NCI-H748 treated with DMSO at 0.1 percent for 48 hours (cell line): ENCODE measurements at places on chromosomes 3 and 15.
A peak's percentile ranks its signal among the peaks of the same experiment; 100 is the strongest.

- DNase-seq = no peak
Observed at GRCh38 chr15:62128916-62129315, 36.2 kb downstream of the C2CD4B start.

DNA sequence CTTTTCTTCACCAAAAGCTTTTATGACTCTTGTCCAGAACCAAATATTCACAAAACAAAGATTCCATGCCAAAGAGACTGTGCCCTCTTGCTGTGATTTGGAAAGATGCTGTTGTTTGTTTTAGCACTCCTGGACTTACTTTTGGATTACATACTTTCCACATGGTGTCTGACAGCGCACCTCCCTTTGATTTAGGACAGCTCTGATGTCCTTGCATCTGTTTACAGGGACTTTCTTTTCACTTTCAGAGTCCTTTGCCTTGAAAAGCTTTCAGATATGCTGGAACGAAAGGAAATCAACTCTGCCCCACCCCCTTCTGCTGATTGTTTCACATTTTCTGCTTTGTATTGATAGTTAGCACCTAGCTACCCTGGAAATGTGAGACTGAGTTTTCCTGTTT is 133.0 kb upstream of the NR2E3 start:
- DNase-seq = no peak

GRCh38 chr15:68515371-68516095 is 63.3 kb upstream of the CORO2B start:
- no peak for DNase-seq

- no peak for DNase-seq
Observed at GRCh38 chr3:196440041-196440537, 7.9 kb upstream of the UBXN7 start.

GRCh38 chr15:63044645-63045464 is 2.3 kb downstream of the TPM1 start:
- no peak for DNase-seq

GRCh38 chr15:55407498-55408011 is 604 bp downstream of the CCPG1 start:
- DNase-seq = peak; percentile 10

DNA sequence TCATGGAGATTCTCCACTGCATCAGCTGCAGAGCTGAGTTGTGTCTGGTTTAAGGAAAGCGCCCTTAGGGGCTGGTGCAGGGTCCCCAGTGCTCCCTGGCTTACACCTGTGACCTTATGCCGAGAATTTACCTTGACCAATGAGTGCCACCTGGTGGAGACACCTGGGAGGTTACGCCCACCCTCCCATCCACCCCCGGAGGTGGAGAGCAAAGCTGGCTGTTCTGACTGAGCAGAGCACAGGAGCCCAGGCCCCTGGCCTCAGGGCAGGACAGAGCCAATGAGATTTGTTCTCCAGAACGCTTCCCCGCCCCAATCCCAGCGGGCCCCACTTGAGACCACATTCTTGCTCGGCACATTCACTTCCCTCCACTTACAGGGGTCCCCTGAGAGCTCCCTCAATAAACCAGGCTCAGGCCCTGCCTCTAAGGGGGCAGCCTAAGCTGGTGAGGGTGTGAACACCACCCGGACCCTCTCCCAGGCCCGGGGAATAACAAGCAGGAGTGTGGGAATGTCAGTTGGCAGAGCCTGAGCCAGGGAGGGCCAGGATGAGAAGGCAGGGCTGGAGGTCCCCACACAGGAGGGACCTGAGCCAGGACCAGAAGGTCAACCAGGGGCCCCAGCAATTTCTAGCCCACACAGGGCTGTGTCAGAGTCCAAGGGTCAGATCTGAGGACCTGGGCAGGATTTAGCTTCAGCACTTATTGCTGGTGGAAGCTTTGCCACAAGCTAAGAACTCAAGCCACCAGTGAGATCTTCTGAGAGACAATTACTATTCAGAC is 117.1 kb downstream of the TPRA1 start:
- no peak for DNase-seq

- DNase-seq = no peak
Observed at GRCh38 chr3:136350557-136350956, 100.4 kb downstream of the PCCB start.

DNA sequence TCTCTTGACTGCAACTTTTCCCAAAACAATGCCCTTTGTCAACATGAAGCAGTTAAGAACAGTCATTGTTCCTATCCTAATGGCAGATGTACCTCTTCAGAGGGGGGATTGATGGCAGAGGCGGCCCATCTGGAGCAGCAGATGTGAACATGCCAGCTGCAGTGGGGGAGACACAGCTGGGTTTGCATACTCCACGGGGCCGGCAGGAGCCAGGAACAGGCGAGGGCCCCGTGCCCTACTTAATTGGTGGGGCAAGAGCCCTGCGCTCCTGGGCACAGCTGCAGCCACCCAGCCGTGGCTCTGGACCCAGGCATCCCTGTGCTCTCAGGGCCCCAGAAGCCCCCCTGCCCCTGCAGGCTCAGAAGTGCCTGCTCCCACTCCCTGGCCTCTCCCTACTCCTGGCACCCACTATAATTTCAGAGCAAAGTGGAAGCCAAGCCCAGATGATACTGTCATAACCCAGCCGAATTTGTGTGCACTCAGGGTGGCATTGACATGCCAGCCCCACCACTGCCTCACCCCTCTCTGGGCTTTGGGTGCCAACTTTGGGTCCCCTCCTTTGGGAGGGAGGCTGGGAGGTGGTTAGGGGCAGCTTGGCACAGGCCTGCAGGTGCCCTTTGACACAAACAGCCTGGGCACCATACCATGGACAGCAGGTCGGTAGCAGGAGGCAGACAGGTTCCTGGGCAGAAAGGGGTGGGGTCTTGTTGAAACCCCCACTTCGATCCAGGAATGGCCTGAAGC is 34.6 kb downstream of the ROPN1B start:
- DNase-seq = no peak

DNA sequence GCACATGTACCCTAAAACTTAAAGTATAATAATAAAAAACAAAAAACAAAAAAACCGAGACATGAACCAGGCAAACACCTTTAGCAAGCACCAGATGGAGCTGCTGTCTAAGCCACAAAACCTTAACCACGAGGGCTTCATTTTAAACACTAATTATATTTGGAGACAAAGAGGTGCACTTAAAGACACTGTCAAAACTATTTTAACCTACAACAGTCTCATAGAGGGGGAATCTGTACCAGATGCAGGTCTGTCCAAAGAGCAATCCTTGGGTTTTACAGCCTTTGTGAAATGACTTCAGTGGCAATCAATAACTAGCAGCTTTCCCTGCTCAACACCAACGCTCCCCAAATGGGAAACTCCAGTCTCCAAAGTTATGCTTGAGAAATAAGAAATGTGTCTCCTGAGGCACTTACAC is 115.7 kb upstream of the TSPAN3 start:
- DNase-seq = no peak

DNA sequence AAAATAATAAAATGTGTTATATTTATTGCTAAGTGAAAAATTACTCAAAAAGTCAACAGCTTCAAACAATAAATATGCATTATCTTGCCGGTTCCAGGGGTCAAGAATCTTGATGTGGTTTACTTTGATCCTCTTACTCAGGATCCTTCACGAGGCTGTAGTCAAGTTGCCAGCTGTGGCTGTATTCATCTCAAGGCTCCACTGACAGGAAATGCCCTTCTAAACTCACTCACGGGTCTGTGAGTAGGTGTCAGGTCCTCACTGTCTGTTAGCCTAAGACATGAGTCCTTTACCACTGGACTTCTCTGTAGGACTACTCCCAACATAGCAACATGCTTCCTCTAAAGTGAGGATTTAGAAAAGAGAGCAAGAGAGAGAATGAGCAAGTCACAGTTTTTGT is 983.0 kb downstream of the SI start:
- no peak for DNase-seq

DNA sequence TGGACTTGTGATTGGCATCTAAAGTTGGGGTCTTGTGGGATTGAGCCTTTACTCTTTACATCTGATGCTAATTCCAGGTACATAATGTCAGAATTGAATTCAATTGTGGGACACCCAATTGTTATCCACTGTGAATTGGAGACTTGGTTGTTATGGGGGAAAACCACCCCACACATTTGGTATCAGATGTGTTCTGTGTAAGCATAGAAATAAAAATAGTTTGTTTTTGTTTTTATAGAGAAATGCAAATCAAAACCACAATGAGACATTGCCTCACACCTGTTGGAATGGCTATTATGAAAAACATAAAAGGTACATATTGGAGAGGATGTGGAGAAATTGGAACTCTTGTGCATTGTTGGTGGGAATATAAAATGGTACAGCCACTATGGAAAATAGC is 58.5 kb downstream of the CPA3 start:
- no peak for DNase-seq

DNA sequence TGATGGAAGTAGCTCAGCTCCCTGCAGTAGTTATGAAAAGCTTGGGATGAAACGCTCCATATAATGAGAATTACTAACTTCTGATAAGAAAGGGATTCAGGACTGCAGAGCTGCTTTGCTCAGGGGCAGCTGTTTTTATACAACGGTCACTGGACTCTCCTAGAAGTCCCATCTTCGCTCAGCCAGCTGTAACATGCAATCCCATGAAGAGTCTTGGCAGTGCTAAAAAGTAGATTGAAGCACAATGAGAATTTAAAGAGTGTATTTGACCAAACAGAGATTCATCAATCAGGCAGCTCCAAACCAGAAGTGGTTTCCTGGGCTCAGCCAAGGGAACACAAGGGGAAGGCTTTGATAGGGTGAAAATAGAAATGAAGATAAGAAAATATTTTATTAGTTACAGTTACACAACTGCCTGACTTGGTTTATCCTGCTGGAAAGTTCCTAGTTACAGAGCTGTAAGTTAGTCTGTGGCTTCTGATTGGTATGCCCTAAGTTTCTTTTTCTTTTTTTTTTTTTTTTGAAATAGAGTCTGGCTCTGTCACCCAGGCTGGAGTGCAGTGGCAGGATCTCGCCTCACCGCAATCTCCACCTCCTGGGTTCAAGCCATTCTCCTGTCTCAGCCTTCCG is 24.1 kb downstream of the SIDT1 start:
- DNase-seq = no peak

DNA sequence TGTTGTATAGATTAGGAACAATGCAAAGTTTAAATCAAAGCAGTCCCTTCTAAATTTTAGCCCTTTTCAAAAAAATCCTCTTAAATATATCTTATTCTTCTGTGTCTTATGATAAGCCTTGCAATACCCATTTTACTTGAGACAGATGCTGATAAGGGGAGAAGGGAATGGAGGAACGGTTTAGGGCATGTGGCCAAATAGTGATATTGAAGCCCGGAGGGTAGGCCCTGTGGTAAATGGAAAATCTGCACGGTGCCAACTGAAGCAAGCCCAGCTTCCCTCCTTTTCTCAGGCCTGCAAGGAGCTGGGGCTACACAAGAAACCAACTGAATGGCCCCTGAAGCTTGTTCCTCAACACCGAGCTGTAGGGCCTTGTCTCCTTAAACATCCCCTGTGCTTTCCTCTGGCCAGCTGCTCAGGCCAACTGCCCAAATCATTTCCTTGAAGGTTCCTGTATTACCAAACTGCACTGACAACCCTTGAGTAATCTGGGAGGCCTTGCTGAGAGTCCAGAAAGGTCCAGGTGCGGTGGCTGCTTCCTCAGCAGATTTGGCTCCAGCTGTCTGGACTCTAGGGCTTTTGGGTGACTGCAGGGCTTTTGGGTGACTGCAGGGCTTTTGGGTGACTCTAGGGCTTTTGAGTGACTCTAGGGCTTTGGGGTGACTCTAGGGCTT is 67.2 kb downstream of the NCEH1 start:
- no peak for DNase-seq

GRCh38 chr15:90844696-90845095 is 23.7 kb upstream of the FURIN start:
- DNase-seq = no peak

DNA sequence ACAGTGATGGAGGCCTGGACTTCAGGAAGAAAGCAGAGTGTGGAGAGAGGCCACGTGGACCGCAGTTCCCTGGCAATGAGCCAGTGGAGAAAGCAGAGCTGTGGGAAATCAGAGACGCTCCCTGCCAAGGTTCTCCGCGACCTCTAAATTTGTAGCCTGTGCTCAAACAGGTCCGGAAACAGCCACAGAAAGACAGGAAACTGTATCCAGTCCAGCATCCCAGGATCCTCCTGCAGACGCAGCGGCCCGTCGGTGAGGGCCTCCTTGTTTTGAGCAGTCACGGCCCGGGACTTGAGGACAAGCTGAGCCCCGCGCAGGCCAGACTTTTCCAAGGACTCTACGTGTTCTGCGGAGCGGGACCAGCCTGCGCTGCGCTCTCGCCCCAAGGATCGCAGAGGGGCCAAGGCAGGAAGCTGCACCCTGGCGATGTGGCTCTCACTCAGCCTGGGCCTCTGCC is 22.3 kb downstream of the RPSA start:
- no peak for DNase-seq

GRCh38 chr3:141940194-141940776 is 63.8 kb downstream of the ATP1B3 start:
- DNase-seq = no peak

DNA sequence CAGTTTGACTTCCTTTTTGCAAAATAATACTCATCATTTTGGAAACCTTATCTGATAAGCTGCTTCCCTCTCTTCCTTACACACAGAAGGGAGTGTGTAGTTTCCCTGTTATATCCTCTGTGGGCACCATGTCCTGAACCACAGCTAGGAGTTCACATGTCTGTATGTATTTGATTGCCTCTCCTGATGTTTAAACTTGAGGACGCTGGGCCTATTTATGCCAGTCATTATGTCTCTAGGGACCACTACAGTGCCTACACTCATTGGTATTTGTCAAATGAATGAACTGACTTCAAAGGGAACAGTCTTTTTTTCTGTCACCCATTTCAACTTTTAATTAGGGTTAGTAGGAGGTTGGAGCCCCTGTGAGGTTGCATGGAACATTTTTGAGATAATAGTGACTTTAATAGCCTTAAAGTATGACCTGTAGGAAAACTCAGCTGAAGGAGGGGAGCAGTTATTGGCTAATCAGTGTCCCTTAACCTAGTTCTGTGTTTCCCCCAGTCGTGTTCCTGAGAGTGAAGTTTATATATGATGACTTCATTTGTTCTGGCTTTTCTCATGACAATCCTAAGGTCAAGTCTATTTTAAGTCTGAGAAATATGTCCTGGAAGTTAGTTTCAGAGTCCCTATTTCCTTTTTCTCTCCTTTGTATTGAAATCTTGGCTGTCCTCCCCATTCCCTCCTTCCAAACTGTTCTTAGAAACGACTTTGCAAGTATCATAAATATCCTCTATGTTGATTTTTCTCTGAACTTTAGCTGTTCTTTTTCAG is 28.9 kb downstream of the PDE8A start:
- DNase-seq = no peak

DNA sequence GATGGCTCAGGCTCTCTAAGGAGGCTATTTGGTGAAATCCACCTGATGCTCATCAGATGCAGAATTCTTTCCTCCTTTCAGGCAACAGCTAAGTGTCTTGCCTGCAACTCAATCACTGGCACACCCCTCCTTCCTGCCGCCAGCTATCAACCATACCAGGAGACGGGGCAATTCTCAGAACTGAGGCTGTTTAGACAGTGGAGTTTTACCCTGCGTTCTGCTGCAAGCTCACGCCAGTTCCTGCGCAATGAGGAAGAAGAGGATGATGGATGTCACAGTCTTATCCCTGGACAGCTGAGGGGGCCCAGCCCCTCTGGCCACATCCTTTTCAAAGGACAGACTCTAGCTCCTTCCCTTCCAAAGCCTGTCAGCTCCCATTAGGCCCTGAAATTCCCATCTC is 7.0 kb upstream of the MANF start:
- no peak for DNase-seq
